NCI-H1436 (cell line): ENCODE measurements at places on chromosomes 7 and 10.

- no peak for DNase-seq
Measured at GRCh38 chr10:117535298-117536071, 7.1 kb upstream of the EMX2 start.

- no peak for DNase-seq
Measured at GRCh38 chr7:83101530-83101929, 61.2 kb downstream of the PCLO start.

DNA sequence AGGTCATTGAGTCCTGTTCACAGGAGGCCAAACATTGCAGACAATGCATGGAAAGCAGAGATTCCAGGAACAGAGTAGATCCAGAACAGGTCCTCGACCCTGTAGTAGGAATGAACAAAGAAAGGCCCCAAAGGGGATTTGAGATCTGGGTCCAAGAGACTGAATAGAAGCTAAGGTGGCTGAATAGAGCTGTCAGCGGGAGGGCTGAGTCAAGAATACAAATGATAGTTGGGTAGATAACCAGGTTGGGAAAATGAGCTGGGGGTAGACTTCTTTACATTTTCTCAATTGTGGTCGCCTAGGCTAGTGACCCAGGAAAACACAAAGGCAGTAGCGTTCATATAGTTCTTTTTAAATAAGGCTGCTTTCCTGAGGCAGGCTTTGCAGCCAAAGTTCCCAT lies 103.4 kb upstream of the ELMO1 start:
- DNase-seq = no peak

- no peak for DNase-seq
Measured at GRCh38 chr7:623464-623863, 103.0 kb upstream of the DNAAF5 start.

GRCh38 chr7:100022621-100023020 lies 7.2 kb downstream of the ZKSCAN1 start:
- no peak for DNase-seq

DNA sequence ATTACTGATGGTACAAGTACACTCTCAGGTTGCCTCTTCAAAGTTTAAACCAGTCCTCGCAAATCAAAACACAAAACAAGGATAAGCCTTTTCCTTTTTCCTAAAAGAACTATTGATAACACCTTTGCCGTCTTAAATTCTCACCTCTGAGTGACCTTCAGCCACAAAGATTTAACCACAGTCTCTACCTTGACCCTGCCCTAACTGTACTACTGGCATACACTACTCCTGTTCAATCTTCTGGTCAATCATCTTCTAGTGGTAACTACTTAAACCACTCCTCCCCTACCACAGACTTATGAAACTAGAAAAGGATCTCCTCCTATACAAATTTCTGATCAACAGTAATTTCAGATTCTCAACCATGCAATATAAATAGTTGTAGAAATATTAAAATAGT lies 15.1 kb downstream of the UPF2 start:
- DNase-seq = no peak

- DNase-seq = no peak
Measured at GRCh38 chr10:35493196-35494118, 111.7 kb upstream of the GJD4 start.

GRCh38 chr10:49592726-49593563 lies 17.2 kb upstream of the SLC18A3 start:
- DNase-seq = peak; percentile 64

DNA sequence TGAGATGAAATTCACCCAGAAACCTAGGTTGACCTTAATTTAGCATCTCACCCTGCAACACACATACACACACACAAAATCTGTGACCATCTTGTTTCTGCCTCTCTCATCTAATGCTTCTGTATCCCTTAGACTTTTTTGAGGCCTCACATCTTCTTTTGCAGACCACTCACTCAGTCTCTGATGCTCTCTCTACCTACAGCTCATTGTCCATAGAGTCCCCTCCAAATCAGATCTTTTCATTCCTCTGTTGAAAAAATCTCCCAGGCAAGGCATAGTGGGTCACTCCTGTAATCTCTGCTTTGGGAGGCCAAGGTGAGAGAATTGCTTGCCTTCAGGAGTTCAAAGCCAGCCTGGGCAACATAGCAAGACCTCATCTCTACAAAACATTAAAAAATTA lies 17.6 kb upstream of the PAX2 start:
- no peak for DNase-seq

- DNase-seq = no peak
Measured at GRCh38 chr7:27122077-27122910, 8.3 kb downstream of the HOXA4 start.

DNA sequence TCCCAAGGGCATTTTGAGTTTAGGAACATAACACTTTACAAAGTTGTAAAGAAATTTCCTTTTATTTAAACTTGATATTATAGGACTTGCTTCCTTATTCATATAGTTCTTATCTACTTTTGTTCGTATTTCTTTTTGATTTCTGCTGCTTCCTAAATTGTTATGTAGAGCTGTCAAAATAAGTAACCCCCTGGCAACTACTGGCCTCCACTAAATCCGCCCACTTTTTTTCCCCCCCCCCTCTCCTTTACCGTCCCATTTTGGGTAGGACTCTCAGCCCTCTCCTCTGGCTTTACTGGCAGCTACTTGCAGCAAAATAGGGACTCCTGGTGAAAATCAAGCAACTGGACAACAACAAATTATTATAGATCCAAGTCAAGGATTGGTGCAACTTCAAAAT lies 1.1 kb downstream of the SP4 start:
- no peak for DNase-seq

DNA sequence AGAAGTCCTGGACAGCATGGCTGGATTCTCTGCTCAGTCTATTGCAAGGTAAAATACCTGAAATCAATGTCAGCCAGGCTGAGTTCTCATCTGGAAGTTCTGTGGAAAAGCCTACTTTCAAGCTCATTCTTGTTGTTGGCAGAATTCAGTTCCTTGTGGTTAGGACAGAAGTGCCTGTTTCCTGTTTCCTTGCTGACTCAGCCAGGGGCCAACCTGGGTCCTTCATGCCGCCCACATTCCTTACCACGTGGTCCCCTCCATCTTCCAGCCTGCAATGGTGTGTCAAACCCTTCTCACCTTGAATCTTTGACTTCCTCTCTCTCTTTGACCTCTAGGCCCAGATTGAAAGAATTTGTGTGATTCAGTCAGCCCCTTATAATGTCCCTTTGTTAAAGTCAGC lies 197.1 kb upstream of the STK17A start:
- DNase-seq = no peak

GRCh38 chr10:92997620-92998019 lies 63.0 kb upstream of the CYP26C1 start:
- no peak for DNase-seq

DNA sequence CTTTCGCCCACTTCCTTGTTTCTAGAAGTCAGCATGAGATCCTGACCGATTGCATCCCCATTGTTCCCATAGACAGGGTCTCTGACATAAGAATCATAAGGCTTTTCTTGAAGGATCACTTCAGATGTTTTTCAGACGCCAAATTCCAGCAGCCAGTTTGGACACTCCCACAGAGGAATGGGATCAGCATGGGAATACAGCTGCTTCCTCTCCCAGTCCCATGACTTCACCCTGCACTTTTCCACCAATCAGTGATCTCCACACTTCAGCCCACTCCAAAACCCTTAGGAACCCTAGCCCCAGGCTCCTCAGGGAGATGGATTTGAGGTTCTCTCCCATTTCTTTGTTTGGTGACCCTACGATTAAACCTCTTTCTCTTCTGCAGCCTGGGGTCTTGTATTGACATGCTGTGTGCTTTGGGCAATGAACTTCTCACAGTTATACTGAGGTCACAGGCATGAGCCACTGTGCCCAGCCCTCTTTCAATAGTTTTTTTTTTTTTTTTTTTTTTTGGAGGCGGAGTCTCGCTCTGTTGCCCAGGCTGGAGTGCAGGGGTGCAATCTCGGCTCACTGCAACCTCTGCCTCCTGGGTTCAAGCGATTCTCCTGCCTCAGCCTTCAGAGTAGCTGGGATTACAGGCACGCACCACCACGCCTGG lies 52.8 kb upstream of the CHST3 start:
- DNase-seq = no peak

- DNase-seq = no peak
Measured at GRCh38 chr10:74056050-74056818, 58.3 kb downstream of the VCL start.

GRCh38 chr7:107234436-107234835 lies 65.6 kb downstream of the HBP1 start:
- DNase-seq = no peak

DNA sequence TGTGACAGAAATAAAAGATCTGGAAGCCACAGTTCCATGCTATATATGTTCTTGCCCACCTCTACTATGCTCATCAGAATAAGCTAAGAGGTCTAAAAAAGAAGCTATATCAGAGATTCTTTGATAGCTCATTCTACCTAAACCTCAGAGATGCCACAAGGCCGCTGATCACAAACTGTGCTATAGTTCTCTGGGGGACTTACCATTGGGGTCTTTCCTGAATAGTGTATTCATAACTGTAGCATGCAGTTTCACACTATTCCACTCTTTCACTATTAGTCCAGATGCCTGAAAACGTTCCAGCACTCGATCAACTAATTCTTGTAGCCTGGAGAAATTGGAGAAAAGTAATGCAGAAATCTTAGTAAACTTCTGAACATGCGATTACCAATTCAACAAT lies 44.5 kb upstream of the SPOCK2 start:
- no peak for DNase-seq
